ENCODE measurements at places on chromosomes 6 and 20.
A peak's percentile ranks its signal among the peaks of the same experiment; 100 is the strongest.

- H3K4me3 ChIP-seq = no peak overlapping the region
- H3K4me1 ChIP-seq = peaks cover 5% of the 10 kb centered on the region
- no peaks in the 10 kb centered on the region for H3K27me3 ChIP-seq
These were observed 48.4 kb upstream of the NCOA3 start for GRCh38 chr20:47453167-47453782.

DNA sequence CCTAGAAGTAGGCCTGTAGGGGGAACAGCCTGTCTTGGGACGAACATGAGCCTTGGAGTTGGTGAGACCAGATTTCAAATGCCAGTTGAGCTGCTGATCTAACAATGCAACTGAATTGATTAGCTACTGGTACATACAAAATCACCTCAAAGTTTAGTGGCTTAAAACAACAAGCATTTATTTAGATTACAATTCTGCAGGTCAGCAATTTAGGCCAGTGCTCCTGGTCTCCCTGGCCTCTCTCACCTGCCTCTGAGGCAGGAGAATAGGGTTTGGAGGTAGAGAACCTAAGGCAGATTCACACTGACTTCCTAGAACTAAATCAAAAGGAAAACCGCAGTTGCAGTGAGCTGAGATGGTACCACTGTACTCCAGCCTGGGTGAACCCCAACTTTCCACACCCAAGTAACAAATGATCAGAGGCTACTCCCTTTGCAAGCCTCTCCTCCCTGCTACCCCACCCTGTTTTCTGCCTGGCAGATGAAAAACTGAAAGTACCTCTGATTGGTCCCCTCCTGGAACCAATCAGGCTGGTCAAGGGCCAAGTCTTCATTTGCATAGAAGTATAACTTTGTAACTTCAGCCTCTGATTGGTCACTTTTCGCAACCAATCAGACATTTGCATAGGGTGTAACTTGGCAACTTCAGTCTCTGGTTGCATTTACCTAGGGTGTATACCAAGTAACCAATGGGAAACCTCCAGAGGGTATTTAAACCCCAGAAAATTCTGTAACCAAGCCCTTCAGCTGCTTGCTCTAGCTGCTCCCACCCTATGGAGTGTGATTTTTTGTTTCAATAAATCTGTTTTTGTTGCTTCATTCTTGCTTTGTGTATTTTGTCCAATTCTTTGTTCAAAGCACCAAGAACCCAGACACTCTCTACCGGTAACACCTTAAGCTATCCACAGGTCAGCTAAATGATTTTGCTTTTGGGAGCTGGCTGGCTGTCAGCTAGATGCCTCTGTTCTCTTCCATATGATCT lies 8.1 kb upstream of the UBR2 start:
- H3K4me3 ChIP-seq = no peak overlapping the region
- peaks cover 8% of the 10 kb centered on the region for H3K4me1 ChIP-seq
- peaks cover 3% of the 10 kb centered on the region for H3K27me3 ChIP-seq
- no peaks in the 10 kb centered on the region for H3K36me3 ChIP-seq
- DNase-seq = no peak

DNA sequence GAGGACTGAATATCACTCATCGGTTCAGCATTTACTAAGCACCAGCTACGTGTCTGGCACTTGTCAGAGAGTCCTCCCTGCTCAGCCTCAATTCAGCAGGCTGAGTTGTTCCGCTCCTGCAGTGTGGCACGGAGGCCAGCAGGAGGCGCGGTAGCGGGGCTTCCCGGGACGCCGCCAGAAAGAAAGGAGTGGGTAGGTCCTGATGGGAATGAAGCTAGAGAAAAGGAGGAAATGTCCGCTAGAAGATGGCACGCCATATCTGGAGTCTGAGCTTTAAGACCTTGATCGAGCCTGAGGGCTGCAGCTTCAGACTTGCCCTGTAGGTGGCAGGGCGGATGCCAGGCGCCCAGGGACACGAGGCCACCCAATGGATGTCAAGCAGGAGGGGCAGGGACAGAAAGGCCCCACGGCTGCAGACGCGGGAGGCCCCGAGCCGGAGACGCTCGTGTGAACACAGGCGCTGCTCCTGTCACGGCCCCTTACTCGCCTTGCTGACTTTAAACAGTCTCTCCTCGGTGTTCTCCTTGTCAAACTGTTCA lies 18.7 kb downstream of the SERPINB6 start:
- H3K4me1 ChIP-seq = peaks cover 33% of the 10 kb centered on the region
- H3K36me3 ChIP-seq = peaks cover 31% of the 10 kb centered on the region

DNA sequence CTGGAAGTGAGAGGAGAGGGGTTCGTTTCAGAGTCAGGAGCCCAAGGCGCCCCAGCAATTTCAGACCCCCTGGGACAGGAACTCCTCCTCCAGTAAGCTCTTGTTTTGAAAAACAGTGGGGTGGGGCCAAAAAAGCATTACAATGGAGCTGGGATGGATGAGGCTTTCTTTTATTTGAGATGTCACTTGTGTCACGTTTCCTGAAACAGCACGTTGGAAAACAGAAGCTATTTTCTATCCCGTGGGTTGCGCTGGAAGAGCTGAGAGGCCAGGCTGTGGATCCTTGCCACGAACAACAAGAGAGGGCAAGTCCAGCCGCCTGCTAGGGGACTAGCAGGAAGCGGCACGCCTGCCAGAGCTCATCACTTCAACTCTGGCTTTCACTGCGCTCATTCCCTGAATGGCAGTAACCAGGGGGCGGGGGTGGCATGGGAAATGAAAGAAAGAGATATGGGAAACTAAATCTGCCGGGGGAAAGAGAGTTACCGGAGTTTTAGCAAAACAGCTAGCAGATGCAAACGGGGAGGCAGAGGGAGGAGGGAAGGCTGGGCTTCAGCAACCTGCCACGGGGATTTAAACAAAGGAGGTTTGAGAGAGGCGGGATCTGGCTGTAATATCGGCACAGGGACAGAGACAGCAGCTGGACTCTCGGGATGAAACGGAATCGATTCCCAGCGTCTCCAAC lies 34.6 kb downstream of the GCNT2 start:
- H3K27me3 ChIP-seq = no peaks in the 10 kb centered on the region
- H3K4me3 ChIP-seq = peak overlapping the region; percentile 36
- DNase-seq = peak; percentile 81

DNA sequence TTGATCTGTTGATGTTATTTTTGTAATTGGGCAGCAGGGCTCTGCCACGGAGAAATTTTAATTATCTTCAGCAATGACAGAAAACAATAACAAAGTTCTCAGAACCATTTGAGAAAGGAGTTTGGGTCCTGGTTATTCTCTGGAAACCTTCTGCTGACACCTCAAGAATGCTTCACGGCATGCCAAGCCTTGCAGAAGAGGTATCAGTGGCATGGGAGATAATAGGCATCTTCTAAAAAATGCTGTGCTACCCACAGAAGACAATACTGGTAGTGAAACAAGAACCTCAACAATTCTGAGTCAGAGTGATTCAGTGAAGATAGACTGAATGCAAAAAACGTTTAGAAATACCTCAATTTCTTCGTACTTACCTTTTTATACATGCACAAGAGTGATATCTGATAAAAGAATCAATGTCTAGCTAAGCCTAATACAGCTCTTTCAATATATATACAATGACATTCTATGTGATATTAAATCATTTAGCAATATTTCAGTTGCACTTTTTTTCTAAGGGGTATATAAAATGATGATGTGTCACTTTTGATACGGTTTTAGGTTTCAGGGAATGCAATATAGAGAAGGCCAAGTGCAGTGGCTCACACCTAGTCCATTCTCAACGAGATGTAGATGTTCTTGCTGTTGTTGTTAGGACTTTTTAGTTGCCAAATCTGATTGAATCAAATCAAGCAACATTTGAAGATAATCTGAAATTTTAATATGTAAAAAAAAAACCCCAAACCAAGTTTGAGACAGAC lies 110.4 kb upstream of the COL21A1 start:
- H3K4me1 ChIP-seq = no peaks in the 10 kb centered on the region
- no peak overlapping the region for H3K27ac ChIP-seq
- H3K36me3 ChIP-seq = no peaks in the 10 kb centered on the region
- no peak for DNase-seq

DNA sequence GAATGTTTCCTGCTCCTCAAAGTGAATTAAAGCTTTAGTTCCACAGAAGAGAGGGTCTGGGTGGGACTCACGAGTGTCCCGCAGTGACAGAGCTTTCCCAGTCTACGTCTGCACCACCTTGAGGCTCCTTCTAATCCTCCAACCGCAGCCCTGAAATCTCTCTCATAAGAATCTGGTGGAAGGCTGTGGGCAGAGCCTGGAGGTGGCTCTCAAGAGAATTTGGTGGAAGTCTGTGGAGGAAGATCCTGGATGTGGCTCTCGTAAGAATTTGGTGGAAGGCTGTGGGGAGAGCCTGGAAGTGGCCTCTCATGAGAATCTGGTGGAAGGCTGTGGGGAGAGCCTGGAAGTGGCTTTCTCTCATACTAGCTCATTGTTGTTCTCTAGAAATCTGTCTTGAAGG lies 13.8 kb upstream of the DUSP22 start:
- DNase-seq = no peak
- no peaks in the 10 kb centered on the region for H3K4me1 ChIP-seq
- H3K36me3 ChIP-seq = no peaks in the 10 kb centered on the region

DNA sequence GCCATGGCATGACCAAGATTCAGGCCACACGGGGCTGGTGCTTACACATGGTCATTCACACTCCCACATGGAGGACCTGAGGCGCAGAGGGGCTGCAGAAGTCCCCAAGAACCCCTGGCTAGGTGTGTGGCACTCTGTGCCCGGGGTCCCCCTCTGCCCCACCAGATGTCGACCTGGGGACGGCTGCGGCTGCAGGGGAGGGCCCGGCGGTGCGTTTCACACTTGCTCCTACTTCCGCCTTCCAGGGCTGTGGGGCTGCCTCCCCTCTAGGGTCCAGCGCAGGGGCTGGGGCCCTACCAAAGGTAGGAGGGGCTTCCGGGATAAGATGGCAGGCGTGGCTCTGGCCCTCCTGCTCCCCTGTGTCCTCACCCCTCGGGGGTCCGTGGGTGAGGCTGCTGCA lies 81.1 kb upstream of the SLCO4A1 start:
- DNase-seq = no peak
- no peaks in the 10 kb centered on the region for H3K36me3 ChIP-seq
- H3K27me3 ChIP-seq = no peaks in the 10 kb centered on the region
- peaks cover 27% of the 10 kb centered on the region for H3K4me1 ChIP-seq
- no peak overlapping the region for H3K27ac ChIP-seq
